ENCODE measurements at places on chromosomes 5 and 9. TPM values are rescaled to one million over a fixed set of nuclear protein-coding genes. Genes with fewer than 3 reads are reported as not detected.
A peak's percentile ranks its signal among the peaks of the same experiment; 100 is the strongest.

DNA sequence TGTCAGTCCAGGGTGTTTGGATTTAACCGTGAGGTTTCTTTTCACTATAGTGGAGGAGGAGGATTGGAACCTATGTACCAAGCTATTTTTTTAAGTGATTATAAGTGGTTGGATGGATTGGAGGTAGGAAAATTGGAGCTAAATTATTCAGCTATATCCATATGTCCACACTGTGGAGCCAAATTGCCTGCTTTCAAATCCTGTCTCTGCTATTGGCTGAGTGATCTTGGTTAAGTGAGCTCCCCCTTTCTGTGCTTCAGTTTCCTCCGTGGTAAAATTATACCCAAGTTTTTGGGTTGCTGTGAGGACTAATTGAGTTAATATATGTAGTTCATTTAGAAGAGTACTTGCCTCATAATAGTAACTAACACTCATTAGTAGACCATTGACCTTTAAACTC lies 2.5 kb downstream of the CENPP start:
- DNase-seq, result peak; percentile 19

DNA sequence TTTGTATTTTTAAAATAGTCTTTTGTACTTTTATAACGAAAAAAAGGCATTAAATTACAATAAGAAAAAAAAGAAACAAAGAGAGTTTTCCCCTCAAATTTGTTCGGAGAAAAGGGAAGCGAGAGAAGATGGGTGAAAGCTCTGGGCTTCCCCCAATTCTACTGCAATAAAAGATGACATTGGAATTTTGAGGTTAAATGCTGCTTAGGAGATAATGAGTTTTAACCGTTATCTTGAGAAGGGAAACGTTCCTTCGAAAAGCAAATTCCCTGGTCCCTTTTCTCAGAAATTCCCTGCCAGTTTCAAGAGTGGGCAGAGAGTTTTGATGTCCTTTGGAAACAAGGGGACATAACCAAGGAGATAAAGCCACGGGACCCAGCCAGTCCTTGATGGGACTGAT lies 18.4 kb upstream of the ERGIC1 start:
- DNase-seq, result no peak

- DNase-seq, result no peak
Measured at GRCh38 chr9:130672466-130672865, 8.1 kb downstream of the PRDM12 start.

GRCh38 chr5:175052351-175052750 lies 328.0 kb downstream of the MSX2 start:
- no peak for DNase-seq

- DNase-seq, result no peak
Measured at GRCh38 chr5:6492934-6493333, 44.3 kb downstream of the UBE2QL1 start.

DNA sequence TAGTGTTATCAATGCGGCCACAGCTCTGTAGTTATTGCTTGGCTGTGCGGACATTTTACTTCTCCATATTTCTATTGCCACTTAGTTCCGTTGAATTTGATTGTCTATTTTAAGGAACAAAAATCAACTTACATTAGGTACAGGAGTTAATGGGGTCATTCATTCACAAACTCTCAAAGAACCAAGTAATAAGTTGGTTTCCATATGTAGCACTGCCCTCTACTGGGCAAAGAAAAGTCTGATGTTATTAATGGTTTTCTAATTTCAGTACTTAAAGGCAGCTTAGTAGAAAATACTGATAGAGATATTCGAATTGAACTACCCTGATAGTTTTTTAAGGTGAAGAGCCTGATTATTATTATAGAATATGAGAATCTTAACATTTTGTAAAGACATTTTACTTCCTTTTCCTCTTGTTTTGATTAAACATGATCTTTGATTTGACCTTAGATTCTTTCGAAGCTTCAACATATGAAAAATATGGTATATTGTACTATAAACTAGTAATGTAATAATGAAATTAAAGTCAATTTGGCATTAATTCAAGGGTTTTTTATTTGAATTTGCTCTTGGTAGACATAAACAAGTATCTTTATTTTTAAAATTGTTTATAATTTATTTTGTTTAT lies 119.5 kb upstream of the CTNND2 start:
- DNase-seq, result peak; percentile 42

GRCh38 chr9:71303351-71303750 lies 181.9 kb upstream of the TRPM3 start:
- no peak for DNase-seq

DNA sequence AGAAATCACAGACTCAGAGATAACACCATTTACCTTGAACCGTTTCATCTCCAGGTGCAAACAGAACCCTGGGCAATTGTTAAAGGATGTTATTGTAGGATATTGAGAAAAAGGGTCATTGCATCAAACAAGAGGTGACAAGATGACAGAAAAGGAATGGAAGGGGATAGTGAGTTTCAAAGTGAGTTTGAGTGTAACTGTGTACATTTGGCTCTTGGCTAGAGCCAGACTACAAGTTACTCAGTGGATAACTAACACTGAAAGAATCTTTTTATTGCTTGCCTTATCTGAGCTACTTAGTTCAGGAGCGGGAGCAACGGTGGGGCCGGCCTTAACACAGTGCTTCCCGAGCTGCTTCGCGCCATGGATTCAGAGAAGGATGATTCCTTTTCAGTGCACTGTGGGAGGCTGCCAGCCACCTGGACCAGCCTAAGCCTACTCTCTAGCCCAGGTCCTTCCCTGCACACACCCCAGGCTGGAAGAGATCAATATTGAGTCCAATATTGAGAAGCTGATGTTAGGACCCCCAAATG lies 193.4 kb downstream of the ATPSCKMT start:
- no peak for DNase-seq

DNA sequence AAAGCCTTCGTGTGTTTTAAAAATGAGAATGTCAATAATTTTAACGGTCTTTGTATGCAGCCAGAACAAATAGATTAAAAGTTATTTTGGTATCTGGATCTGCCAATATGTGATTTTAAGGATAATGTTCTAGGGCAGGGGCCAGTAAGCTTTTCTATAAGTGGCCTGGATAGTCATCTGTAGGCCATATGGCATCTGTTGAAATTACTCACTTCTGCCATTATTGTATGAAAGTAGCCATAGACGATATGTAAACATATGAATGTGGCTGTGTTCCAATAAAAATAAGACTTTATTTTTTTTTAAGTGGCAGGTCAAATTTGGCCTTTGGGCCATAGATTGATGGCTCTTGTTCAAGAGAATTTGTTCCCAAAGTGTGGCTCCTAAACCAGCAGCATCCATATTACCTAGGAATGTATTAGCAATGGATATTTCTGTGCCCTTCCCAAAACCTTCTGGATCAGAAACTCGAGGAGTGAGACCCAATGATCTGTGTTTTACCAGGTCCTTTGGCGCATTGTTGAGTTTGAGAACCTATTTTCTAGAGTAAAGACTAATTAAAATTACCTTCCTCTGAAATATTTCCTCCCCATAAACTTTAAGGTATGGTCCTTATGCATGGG lies 55.9 kb downstream of the C6 start:
- DNase-seq, result no peak

DNA sequence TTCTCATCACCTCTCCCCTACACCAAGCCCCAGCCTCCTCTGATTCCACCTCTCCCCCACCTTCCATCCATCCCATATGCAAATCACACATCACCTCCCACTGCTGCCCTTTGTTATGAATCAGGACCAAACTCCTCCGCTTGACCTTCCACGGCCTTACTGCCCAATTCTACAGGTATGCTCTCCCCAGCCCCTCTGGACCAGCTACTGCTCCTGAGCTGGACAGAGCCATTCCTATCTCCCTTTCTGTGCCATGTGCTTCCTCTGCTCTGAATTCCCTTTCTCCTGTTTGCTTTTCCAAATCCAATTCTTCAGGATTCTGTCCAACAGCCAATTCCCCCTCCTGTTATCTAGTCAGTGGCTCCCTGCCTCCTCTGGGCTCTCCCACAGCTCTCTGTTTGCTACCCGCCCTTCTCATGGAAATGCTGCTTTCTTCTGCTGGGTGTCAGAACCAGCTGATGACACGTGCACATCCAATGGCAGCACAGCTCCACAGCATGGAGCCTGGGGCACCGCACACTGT lies 8.3 kb downstream of the FABP6 start:
- DNase-seq, result no peak

DNA sequence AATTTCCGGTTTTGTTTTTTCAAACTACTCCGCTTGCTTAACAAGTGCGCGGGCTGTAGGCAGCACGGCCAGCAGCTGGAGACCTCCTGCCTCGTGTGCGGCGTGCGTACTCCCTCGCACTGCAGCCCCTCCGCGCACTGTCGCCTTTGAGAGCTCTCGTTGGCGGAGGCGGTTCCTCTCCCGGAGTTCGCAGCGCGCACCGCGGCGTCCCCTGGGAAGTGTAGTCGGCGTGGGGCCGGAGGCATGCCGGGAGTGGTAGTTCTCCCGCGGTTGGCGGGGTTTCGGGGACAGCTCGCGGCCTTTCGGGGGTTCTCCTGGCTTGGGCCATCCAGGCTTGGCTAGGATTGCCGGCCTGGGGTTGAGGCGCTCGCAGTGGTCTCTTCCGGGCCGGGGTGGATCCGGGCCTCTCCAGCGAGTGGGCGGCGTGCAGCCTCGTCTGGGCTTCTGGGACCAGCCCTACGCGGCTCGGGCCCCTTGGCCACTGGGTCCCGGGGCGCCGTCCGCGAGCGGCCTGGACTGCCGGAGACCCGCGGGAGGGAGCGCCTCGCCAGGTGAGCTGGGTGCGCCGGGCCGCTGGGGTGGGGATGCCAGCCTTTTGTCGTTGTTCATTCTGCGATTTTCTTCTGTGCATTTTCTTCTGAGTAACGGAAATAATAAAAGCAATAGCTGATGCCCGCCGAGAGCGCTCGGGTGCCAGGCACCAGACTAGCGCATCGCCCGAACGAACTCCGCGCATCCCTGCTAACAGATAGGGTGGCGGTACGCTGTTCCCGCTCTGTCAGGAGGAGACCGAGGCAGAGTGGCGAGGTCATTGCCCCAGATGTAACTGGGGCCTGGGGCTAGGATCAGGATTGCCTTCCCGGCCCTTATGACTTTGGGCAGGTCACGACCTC lies at the start of gene ZNF354C:
Gene ZNF354C (plus strand): TSS at position 258 of the 893 bp plus-strand sequence. CDS start 1,696 bp downstream, outside the sequence.
- no peak for DNase-seq

GRCh38 chr5:151257731-151258181 lies 4.8 kb downstream of the GM2A start:
- peak; percentile 88 for DNase-seq

DNA sequence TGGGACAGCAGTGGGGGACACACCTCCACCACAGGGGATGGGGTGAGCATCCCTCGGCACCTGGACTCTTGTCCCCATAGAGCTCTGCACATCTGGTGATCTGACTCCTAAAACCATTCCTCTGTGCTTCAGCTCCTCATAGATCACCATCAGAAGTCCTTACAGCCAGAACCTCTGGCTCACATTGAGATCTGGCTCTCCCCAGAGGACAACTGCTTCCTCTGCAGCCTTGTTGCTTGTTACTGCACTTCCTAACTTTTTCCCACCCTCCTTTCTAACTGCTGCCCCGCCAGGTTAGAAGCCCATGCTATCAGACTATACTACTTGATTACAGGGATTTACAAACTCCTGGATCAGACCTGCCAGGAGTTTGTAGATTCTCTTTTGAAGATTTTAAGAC lies 64.5 kb downstream of the ARSB start:
- peak; percentile 43 for DNase-seq

GPR151 gene
- total RNA-seq, result not detected

CARD6 gene
- 0.33 TPM for total RNA-seq

ALDOB gene
- total RNA-seq, result not detected

ZDHHC11B gene
- total RNA-seq, result 0.29 TPM

PCDHGA2 gene
- 0.74 TPM for total RNA-seq

HMMR gene
- 112 TPM for total RNA-seq
